CD4-positive, alpha-beta T cell treated with Interleukin-17A for 4 hours (primary cell): ENCODE measurements at places on chromosomes 6 and 20.

DNA sequence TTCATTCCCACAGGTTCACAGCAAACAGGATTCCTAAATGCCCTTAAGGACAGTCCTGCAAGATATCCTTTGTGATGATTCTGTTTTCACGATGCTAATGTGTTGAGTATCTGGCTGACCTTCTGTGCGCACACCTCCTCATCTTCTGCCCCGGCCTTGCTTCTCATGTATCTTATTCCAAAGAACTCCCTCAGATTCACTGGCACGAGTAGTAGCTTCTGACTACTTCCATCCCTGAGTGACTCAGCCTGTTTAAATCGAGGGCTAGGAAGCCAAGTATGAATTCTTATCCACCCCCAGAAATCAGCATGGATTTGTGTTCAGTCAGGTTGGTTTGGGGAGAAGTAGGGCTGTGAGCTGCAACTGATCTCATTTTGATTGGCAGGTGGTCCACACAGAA, 190.2 kb upstream of the SNX9 start:
- DNase-seq = no peak

DNA sequence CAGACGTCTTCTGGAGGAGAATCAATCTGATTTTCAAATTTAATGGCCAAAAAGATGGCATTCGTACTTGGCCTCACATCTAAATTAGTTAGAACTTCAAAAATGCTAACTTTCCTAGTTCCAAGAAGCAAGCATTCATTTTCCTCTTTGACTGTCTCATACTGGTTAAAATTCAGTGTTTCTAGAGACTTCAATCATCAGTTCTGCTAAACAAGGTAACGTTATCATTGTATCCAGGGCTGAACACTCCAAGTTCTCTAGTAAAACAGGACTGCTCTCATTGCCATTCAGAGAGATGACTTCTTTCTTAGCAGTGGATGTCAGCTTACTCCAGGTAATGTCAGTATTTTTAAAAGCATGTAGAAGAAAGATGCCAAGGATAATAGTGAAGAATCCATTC, 34.6 kb upstream of the ENTPD6 start:
- no peak for DNase-seq

GRCh38 chr6:164345806-164346496, 931.4 kb downstream of the QKI start:
- no peak for DNase-seq

DNA sequence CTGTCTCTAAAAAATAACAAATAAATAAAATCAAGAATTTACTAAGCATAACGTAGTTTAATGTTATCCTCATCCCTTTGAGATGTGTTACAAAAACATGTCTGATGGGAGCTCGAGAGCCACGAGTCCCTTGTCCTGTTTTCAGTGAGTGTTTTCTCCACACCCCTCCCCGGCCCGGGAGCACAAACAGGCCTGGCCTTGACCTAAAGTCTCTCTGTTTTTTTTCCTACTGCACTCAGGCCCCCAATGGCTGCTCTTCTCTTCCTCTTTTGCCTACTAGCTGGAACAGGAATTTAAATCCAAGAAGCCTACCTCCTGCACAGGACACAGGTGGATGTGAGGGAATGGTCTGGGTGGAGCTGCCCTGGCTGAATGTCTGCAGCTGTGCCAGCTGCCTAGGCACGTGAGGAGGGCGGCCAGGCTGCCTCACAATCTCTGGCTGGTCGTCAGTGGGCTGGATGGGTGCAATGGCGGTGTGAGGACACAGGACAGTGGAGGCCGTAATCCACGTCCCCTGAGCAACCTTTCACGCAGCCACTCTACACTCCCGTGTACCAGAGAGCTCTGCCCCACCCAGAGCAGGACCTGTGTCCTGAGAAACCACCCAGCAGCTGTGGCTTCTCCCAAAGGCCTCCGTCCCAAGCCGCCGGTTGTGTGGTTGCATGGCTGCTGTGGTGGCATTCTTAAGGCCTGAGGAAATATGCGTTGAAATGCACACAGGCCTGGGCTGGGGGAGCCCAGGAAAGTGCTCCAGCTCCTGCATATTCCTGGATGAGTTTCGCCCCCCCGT, 117.5 kb downstream of the FAM120B start:
- no peak for DNase-seq

- no peak for DNase-seq
Observed at GRCh38 chr6:168186438-168186837, 107.4 kb upstream of the FRMD1 start.

GRCh38 chr6:84582997-84583396, 181.4 kb downstream of the TBX18 start:
- DNase-seq = no peak

GRCh38 chr6:30842754-30843610, 41.3 kb upstream of the DDR1 start:
- peak; percentile 16 for DNase-seq

- peak; percentile 75 for DNase-seq
Observed at GRCh38 chr20:43666376-43667328, at the start of gene MYBL2. MYBL2 (plus strand) TSS chr20:43667114; CDS start chr20:43667284, 170 bp downstream.

DNA sequence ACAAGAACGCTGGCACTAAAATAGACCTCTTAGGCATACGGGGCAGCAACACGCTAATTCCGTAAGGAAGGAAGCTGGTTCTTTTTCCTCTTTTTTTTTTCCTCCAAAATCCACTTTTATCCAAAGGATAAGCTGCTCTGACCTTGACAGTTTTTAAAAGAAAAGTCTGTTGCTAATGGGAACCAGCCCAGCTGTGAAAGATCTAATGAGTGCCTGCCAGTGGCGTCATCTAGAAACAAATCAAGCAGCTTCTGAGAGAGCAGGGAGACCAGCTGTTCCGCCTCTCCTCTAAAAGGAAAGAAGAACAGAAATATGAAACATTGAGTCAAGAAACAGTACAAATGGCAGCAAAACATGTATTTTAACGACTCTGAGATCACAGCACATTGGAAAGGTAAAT, 78.6 kb downstream of the FAXC start:
- DNase-seq = no peak

DNA sequence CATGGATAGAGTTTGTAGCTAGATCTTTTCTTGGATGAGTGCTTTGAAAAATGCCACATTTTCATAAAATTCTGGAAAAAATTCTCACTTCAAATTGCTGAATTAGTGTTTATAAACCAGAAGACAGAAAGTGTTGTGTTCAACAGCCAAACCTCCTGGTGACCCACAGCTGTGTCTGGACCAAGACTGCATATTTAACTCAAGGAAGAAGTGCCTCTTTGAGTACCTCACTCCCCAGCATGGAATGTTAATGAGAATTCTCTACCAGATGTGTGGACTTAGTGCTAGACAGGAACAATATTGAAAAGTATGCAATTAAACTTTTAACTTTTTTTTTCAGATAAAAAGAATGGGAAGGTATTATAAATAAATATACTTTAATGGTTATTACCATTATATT, 609.3 kb downstream of the COL12A1 start:
- DNase-seq = no peak

DNA sequence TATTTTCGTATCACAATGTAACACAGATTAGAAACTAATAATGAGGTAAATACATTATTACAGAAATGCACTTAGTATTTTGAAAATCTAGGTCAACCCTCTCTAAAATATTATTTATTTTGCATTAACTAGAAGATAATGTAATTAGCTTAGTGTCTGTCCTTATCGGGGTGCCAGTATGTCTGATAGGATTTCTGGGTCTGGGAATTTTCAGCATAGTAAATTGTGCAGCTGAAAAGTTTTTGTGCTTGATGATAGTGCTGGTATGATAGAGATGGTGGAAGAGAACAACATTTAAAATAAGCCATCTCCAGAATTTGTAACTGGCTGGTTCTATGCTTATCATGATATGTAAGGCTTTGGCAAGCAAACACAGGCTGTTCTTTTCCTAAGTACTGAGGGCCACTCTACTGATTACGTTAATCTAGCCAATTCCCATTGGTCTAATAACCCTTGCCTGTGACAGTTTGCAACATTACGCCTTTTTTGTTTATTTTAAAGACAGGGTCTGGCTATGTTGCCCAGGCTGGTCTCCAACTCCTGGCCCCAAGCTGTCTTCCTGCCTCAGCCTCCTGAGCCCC, 50.8 kb downstream of the PREP start:
- DNase-seq = no peak

GRCh38 chr6:28563430-28564095, 37.9 kb downstream of the GPX5 start:
- DNase-seq = no peak

GRCh38 chr20:15917283-15917682, 656.0 kb downstream of the KIF16B start:
- DNase-seq = no peak
